ENCODE measurements at places on chromosomes 3 and 15.
A peak's percentile ranks its signal among the peaks of the same experiment; 100 is the strongest.

DNA sequence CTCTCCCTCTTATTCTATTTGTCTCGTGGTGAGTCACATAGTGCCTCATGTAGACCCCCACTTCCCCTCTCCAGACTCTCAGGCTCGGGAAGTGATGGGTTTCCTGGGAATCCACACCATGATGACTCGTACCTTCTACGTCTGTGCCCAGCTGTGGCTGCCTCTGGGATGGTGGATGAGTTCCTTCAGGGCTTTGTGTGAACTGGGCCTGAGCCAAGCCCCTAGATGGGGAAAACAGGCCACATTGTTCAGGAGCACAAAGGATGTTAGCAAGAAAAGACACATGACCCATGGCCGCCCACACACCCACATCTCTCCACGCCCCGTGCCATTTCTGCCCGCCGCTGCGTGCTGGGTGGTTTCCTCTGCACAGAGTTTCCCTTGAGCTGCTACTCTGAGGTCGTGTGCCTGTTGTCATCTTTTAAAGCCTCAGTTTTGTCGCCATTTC lies 10.5 kb downstream of the ISG20 start:
- DNase-seq: peak; percentile 88

DNA sequence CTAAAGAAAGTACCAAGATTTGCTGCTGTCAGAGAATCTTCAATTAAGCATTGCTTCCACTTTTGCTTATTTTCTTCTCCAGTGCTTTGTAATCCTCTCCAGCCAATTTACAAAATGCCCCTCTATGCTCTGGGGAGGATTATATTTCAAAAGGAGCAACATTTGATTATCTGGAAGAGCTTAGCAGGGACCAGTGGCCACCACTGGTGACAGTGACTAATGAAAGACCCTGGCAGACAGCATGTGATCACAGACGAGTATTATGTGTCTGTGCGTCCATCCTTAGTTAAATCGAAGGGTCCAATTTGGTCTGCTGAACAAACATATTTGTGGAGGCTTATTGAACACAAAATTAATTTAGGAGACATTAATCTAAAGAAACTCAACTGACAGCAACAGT lies 152.6 kb downstream of the ZNF621 start:
- no peak for DNase-seq

- DNase-seq: no peak
Measured at GRCh38 chr3:19970327-19970726, 23.4 kb downstream of the RAB5A start.

- no peak for DNase-seq
Measured at GRCh38 chr15:31041610-31042009, 50.2 kb upstream of the MTMR10 start.

DNA sequence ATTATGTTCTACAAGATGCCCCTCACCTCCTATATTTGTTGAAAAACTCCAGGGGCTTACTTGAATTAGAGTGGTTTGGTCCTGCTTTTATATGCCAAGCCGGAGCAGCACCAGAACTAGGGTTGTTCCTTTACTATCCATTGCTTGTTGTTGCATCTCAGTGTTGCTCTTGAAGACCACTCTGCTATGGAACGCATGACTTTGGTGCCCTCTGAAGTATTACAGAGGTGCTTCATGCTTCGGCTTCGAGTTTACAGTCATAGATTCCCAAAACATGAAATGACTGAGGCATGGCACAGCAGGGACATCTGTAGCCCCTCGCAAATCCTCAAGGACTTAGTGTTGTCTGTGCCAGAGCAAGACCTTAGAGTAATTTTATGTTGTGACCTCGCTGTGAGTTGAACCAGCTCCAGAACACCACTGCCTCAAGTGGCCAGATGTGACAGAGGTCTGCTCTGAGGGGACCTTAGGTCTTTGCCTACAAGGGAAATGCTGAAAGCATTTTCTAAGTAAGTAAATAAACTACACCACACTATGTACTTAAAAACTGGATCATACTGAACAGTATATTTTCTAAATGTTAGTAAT lies 67.2 kb upstream of the SIAH2 start:
- DNase-seq: peak; percentile 12

DNA sequence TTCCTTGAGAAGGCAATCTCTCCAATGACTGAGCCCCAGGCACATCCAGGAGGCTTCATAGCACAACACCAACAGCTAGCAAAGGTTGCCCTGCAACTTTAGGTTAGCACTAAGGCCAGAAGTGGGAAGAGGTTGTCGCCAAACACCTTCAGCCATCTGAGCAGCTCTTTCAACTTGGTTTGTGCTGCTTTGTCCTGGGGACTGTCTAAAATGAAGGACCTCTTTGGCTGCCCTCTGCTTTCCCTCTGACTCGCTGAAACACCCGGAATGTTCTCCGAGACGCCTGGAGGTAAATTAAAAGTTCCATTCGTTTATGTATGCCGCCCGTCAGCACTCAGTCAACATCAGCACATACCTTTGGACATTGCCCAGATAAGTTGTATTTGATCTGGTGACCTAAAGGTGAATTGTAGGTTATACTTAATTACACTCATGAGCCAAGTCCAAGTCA lies 121.2 kb upstream of the NR2F2 start:
- DNase-seq: no peak

DNA sequence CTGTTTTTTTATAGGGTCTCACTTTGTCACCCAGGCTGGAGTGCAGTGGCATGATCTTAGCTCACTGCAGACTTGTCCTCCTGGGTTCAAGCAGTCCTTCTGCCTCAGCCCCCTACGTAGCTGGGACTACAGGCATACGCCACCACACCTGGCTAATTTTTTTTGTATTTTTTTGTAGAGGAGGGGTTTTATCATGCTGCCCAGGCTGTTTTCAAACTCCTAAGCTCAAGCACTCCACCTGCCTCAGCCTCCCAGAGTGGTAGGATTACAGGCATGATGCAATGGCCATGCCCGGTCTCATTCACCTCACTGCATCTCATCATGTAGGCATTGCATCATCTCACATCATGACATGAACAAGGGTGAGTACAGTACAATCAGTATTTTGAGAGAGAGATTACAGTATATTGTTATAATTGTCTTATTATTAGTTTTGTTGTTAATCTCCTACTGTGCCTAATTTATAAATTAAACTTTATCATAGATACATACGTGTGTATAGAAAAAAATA lies 74.3 kb upstream of the EOMES start:
- DNase-seq: no peak

- no peak for DNase-seq
Measured at GRCh38 chr3:130354430-130354829, 9.0 kb downstream of the COL6A5 start.

DNA sequence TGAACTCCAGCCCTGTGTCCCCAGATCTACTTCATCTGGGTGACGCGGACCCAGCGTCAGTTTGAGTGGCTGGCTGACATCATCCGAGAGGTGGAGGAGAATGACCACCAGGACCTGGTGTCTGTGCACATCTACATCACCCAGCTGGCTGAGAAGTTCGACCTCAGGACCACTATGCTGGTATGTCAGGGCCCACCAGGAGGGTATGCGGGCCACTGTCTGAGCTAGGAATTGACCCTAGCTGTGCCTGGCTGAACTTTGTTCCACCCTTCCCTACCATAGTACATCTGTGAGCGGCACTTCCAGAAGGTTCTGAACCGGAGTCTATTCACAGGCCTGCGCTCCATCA lies 24.3 kb downstream of the SHF start:
- no peak for DNase-seq

DNA sequence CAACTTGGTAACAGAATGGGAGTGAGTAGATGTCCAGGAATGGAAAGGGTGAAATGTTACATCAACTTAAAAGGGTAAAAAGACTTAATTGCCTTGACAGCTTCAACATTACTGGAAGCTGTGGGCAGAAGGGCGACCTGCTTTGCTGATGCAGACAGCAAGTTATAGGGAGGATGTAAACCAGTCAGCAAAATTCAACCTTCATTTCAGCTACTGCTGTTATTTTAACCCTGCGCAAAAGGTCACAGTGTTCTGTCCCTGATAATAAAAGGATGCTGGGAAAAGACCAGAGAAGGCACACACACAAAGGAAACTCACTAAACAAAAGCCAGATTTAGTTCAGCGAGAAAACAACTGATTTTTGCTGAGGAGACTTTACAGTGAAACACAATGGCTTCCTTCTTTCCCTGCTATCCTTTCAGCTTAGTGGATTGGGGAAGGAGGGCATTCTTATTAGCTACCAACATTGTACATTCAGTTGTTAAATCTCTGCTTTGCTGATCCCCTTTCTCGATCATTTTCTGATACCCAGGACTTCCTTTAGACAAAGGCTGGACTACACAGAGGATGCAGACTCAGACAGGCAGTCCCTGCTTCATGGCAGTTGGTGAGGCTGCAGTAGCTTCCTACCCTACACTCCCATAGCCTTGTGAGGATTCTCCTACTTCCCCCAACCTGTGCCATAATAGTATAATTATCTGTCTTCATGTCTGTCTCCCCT lies 62.0 kb downstream of the P3H2 start:
- DNase-seq: no peak

GRCh38 chr3:3071136-3071535 lies 39.0 kb downstream of the IL5RA start:
- DNase-seq: no peak

DNA sequence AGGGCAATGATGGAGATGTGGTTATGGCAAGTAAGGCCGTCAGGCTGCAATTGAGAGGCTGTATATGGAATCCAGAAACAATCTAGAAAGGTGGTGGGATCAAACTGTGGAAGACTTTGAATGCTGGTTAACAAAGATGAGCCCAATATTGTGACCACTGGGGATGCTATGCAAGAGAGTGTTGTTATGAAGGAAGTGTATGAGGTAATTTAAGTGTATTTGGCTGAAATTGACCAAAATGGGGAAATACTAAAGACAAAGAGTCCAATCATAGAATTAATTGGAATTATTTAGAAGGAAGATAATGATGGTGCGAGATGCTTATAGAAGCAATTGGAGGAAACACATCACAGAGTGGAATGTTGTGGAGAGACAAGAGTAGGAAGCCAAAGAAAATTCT lies 24.5 kb downstream of the BTLA start:
- DNase-seq: no peak

- no peak for DNase-seq
Measured at GRCh38 chr3:128453501-128454309, 13.0 kb downstream of the DNAJB8 start.

DNA sequence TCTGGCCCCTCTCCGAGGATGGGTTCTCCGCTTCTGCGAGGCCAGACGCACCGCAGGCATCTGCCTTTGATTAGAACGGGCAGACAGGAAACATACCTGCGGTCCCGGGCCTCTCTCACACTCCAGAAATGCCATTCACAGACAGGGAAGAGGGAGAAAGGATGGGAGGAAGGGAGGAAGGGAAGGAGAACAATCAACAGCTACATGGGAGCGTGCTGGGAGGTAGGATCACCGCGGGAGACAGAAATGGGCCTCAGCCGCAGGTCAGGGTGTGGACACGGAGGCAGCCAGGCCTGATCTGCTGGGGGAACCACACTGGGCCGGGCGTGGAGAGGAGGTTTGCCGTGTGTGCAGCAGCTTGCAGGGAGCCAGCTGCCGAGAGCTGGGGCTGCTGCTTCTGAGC lies 90.7 kb upstream of the RGMA start:
- DNase-seq: no peak

- DNase-seq: no peak
Measured at GRCh38 chr15:45117308-45118130, 3.4 kb downstream of the DUOXA2 start.

DNA sequence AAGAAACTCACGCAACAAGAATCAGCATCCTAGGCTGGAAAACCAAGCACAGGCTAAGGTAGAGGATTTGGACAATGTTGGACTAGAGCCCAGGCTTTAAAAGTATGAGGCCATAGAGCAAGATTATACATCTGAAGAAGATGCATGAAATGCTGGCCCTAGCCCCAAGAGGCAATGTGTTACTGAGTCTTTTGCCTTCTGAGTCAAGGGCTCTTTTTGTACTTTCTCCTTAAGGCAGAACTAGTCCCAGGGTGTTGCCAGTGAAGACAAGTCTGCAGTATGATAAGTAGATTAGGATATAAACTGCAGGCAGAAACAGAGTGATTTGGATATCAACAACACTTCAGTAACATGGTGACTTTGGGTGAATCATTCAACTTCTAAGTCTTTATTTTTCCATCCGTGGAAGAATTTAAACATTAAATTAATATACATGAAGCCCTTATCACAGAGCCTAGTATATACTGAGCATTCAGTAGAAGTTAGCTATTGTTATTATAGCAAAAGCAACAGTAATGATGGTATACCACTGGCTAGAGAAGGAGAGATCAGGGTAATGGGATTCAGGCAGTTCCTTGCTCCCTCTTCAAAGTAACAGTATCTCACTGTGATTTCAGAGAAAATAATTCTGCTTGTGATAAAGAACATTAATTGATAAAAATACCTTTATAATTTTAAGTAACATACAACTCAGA lies 99.9 kb upstream of the MLF1 start:
- DNase-seq: no peak

DNA sequence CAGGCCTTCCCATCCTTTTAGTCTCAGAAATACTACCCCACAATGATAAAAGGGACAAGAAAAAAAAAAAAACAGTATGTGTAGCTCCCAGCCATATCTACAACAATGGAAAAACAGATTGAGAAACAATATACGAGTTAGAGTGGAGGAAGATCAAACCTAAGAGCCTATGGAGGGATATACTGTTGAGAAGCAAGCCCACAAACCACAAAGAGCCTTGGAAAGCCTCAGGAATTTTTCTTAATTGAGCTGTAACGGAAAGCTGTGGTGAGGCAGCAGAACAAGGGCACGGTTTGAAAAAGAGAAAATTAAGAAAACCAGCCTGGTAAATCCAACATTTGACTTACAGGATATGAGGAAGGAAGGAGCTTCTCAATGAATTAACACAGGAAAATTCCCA lies 21.4 kb downstream of the KPNA1 start:
- no peak for DNase-seq

DNA sequence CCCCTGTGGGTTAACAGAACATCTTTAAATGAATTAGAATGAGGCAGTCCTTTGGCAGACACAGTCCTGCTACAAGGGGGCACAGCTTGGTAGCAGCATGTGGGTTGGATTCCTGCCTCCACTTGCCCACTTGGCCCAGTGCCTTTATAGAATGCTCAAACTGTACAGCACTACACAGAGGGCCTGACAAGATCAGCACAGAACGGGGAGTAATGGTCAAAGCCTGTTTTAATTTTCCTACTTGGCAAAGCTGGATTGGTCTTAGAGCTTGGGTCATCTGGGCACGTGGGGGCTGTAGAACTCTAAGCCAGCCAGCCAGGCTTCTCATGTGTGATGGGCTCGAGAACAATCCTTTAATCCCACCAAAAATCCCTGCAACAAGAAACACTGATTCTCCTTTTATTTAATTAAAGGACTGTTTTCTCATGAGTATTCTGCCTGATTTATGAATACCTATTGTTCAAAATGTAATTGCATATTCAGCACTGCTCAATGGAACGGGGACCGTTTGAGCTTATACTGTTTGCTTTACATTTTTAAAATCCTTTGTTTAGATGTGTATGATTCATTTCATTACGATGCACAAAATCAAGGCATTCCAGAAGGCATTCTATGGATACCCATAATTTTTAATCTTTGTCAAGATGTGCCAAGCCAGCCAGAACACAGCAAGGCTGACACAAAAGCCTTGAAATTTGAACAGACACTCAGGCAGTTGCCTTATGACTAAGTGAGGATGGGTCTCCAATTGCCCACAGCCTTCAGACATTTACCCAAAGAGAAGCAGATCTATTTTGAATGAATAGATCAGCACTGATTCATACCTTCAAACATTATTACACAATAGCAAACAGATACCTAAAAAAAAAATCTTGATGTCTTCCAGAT lies 249.3 kb upstream of the TGFBR2 start:
- no peak for DNase-seq

All from stimulated activated naive CD8-positive, alpha-beta T cell treated with anti-CD3 and anti-CD28 coated beads, Interleukin-15, amount 100 ng/mL, for 72 hours (primary cell).